NCI-H510A treated with DMSO at 0.1 percent for 48 hours (cell line): ENCODE measurements at places on chromosomes 5 and 9.

DNA sequence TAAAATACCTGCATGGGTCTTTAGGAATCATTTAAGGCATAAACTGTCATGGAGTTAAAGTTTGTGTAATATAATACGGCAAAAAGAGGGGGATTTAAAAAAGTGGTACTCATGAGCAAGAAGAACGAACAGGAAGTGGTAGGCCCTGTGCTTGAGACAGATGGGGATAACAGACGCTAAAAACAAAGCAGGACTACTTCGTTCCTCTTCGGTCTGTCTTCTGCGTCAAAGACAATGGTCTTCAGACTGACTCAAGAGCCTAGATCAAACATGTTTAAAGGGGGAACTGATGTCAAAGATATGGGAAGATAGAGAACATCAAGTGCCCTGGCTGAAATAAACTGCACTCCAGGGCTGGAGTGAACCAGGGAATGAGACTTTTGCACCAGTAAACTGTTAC is 59.8 kb upstream of the RFX3 start:
- no peak for DNase-seq

GRCh38 chr5:144712090-144712489 is 541.4 kb downstream of the KCTD16 start:
- DNase-seq = no peak

DNA sequence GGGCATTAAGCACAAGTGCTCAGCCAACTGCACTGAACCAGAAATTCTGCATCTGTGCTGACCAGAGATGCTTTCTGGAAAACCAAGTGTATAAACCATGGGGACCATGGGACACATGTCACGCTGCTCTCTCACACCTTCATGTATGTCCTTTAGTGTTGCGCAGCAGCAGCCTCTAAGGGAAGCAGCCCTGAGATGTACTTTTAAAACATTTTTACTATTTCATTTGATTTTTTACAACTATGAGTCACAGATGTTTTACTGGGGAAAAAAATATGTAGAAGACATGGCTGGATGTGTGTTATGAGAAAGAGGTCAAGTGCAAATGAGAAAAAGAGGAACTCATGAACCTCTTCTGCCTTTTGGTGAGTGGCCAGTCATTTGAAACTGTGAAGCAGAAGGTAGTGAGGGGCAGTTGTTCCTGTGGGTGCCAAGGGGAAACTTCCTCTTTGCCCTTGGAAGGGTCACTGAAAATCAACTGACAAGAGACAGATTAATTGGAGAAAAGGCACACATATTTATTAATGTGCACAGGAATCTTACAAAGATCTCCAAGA is 31.4 kb upstream of the SYK start:
- DNase-seq = no peak

DNA sequence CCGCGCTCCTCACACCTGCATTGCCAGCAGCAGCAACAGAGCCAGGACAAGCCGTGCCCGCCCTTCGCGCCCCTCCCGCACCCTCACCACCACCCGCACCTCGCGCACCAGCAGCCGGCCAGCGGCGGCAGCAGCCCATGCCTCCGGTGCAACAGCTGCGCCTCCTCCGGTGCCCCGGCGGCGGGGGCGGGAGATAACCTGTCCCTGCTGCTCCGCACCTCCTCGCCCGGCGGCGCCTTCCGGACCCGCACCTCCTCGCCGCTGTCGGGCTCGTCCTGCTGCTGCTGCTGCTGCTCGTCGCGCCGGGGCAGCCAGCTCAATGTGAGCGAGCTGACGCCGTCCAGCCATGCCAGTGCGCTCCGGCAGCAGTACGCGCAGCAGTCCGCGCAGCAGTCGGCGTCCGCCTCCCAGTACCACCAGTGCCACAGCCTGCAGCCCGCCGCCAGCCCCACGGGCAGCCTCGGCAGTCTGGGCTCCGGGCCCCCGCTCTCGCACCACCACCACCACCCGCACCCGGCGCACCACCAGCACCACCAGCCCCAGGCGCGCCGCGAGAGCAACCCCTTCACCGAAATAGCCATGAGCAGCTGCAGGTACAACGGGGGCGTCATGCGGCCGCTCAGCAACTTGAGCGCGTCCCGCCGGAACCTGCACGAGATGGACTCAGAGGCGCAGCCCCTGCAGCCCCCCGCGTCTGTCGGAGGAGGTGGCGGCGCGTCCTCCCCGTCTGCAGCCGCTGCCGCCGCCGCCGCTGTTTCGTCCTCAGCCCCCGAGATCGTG is 517 bp downstream of the KCNN2 start:
- no peak for DNase-seq

DNA sequence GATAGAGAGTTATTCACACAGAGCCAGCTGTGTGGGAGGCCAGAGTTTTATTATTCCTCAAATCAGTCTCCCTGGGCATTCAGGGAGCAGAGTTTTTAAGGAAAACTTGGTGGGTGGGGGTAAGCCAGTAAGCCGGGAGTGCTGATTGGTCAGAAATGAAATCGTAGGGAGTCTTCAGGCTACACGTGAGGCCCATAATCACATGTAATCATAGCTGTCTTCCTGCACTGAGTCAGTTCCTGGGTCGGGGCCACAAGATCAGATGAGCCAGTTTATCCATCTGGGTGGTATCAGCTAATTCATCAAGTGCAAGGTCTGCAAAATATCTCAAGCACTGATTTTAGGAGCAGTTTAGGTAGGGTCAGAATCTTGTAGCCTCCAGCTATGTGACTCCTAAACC is 10.8 kb upstream of the TTC39B start:
- no peak for DNase-seq

DNA sequence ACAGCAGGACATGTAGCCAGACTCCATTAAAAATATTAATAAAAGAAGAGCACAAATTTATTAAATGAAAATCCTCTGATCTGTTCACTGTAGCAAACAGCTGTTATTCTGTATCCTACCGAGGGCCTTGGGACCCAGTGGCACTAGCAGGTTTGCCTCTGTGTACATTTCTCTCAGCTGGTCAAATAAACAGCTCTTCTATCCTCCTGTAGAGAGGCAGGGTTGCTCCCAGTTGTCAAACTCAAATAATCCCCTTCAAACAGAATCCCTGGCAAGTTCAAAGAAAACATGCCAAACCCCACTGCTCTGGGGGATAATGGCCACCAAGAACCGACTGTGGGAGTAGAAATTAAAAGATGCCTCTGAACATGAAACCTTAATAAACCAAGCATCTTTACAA is 1262.0 kb upstream of the DMAC1 start:
- peak; percentile 68 for DNase-seq

DNA sequence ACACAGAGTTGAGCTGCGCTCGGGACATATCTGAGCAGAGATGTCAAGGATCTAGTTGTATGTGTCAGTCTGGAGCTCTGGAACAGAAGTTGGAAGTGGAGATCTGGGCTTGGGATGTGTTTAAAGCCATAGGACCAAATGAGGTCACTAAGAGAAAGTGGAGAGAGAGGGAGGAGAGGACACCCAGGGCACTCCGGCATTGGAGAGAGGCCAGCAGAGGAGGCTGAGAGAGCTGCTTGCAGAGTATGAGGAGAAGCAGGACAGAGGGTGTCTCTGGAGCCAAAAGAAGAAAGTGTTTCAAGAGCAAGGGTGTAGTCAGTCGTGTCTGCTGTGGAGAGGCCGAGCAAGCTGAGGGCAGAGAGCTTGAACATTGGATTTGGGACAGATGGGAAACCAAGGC is 34.7 kb downstream of the ARHGEF37 start:
- no peak for DNase-seq

DNA sequence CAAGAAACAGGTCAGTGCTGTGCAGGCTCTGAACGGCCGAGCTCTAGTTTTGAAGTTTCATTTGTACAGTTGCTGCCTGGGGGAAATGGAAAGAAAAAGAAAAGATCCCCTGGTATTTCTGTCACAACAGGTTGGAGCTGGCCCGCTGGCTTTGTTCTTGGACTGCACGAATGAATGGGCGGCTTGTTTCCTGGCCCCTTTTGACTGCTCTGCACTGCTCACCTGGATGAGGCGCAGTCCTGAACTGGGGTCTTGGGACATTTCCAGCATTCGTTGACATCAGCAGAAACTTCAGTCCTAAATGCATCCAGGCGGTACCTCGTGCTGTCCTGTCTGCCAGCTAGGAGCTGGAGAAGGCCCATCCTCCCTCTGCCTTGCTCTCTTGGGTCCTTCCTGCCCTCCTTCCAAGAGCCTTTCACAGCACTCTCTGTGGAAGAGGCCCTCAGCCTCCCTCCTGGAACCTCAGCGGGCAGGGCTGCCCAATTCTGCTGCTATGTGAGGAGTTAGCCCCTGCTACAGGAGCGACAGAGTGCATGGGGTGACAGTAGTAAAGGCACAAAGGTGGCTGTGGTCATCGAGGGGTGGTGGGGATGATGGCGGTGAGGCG is 189.2 kb downstream of the FSTL4 start:
- DNase-seq = no peak

GRCh38 chr5:51684794-51685355 is 301.6 kb downstream of the ISL1 start:
- DNase-seq = no peak

- no peak for DNase-seq
Observed at GRCh38 chr5:40490464-40491111, 189.1 kb upstream of the PTGER4 start.

GRCh38 chr9:112074250-112075008 is 100.7 kb downstream of the SUSD1 start:
- DNase-seq = peak; percentile 90
